Motor neuron (in vitro differentiated cells): ENCODE measurements at places on chromosomes 6 and 20. TPM values are rescaled to one million over a fixed set of nuclear protein-coding genes. Genes with fewer than 3 reads are reported as not detected.
A peak's percentile ranks its signal among the peaks of the same experiment; 100 is the strongest.

- no peak for ATAC-seq
Observed at GRCh38 chr20:14634665-14635064, 297.3 kb upstream of the FLRT3 start.

DNA sequence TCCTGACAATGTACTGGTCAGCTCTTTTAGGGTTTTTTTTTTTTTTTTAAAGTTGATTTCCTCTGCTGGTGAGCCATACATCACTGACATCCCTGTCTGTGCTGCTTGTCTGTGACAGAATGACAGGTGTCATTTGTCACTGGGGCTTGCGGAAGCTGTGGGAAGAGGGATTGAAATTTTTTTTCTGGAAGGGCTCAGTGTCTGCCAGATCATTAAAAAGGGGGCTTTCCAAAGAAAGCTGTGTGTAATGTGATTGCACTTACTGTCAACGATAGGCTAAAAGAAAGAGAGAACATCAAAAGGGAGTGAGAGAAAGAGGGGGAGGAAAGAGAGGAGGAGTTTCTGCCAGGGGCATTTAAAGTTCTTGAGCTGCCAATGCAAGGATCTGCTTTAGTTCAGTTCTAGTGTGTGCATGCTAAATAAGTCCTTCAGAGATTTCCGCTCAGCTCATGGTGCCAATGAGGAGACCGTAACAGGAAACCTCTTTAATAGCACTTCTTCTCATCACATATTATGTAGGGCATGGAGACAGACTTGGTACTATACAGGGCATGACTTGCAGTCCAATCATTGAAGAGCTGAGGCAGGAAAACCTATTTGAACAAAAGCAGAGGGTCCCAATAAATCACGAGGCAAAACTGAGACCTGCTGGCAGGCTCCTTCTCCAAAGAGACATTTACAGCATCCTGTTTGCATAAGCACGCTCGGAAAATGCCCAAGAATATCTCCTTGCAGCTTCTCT is 177.2 kb downstream of the TSHZ2 start:
- ATAC-seq, result peak; percentile 70

DNA sequence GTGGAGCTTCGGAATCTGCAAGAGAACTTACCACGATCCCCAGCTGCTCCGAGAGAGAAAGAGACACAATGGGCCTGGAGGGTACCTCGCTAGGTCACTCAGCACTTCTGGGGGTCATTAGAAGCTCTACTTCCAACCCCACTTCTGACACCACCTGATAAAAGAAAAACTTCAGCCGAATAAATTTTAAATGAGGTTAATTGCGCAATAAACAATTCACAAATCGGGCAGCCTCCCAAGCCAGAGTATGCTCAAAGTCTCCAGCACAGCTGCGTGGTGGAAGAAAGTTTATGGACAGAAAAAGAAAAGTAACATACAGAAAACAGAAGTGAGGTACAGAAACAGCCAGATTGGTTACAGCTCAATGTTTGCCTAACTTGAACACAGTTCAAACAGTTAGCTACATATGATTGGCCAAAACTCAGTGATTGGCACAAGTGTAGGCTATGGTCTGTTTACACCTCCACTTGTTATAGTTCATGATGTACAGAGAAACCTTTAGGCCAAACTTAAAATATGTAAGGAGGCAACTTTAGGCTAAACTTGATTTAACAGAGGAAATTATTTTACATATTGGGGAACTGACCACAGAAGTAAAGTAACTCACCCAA is 52.6 kb downstream of the COL11A2 start:
- no peak for ATAC-seq

DNA sequence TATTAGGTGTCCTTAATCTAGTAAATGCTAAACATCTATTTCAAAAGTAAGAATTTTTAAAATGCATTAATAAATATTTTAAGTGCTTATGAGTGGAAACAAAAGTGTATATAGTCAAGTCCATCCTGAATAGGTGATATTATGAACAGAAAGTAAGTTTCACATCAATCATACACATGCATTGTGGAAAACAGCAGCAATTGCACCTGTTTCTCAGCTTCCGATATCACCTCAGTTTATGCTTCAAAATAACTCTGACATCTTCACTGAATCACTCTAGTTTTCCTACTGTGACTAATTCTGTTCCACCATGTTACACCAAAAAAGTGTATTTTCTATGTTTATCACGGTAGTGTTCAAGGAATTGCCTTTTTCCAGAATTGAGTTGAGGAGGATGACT is 172.6 kb upstream of the MANEA start:
- no peak for ATAC-seq

DNA sequence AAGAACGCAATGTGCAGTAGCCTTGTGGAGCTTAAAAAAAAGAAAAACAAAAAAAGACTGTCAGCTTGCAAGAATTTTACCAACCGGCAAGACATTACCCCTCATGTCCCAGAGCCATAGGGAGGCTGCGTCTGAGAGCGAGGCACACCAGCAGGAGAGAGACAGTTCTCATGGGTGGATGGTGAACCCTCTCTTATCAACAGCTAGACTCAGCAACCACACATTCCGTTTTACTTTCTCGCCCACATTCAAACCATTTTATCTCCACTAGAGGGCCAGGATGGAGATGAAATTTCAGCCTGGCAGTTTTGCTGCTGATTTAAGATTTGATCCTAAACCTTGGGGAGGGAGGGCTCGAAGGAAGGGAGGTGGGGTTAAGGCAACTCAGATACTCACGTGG is 247.0 kb downstream of the ATXN1 start:
- peak; percentile 16 for ATAC-seq

- ATAC-seq, result no peak
Observed at GRCh38 chr6:3228046-3228671, 706 bp upstream of the TUBB2B start.

DNA sequence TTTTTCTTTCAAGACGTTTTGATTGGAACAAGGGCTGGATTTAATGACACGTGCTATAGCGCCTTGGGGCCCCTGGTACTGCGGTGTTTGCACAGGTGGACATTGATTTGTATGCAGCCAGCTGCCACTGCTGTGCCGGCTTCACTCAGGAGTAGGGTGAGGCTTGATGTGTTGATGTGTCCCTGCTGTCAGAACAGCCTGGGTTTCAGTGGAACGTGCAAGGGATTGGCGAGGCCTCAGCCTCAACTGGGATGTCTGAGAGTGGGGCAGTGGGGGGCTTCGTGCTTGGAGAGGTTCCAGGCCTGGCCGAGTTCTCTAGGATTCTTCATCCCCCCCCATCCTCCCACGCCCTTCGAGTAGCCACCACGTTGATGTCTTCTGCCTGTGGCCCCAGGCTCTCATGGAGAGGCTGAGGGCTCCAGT is 23.0 kb downstream of the PYGB start:
- ATAC-seq, result no peak

NKAIN4 gene
- total RNA-seq, result 17.6 and 19.7 TPM in 2 replicates

COL9A3 gene
- total RNA-seq, result 1.5 and 2.2 TPM in 2 replicates

HNF4A gene
- not detected in 2 replicates for total RNA-seq

IL20RA gene
- total RNA-seq, result 0.06 TPM in 1 of 2 replicates, not detected in the other
